ENCODE measurements at places on chromosomes 7 and 10.

GRCh38 chr7:48426966-48427555, 255.8 kb downstream of the ABCA13 start:
- no peak for DNase-seq

DNA sequence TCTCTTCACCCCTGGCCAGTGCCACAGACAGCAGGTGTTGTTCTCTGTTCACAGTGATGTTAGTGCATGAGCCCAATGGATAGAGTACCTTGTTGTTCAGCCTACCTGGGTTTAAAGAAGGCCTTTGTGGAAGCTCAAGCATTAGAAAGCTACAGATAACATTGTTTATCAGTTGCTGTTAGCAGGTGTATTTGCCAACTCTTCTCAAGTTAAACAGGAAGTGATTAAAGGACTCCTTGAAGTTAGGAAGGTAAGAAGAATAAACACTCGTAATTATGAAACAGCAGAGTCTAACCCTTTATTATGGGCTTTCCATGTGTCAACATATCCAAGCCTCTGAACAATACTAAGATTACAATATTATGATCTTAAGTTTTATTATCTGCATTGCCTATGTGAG, 25.9 kb downstream of the RGR start:
- DNase-seq, result no peak

DNA sequence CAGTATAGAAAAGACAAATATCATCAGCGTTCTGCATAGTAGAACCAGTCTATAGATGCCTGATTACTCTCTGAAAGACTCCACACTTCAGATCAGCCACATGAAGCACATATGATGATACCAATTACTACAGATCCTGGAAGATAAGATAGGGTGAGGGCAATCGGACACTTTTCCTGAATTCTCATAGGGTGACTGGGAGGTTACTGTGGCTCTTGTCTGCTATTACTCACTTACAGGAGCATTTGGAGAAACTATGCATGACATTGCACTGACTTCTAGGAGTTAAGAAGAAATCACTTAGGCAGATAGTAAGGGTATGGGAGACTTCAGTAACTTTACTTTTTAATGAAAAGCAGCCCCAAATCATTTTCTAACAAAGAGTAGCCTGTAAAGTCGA, 1140.9 kb downstream of the XPNPEP1 start:
- DNase-seq, result no peak

DNA sequence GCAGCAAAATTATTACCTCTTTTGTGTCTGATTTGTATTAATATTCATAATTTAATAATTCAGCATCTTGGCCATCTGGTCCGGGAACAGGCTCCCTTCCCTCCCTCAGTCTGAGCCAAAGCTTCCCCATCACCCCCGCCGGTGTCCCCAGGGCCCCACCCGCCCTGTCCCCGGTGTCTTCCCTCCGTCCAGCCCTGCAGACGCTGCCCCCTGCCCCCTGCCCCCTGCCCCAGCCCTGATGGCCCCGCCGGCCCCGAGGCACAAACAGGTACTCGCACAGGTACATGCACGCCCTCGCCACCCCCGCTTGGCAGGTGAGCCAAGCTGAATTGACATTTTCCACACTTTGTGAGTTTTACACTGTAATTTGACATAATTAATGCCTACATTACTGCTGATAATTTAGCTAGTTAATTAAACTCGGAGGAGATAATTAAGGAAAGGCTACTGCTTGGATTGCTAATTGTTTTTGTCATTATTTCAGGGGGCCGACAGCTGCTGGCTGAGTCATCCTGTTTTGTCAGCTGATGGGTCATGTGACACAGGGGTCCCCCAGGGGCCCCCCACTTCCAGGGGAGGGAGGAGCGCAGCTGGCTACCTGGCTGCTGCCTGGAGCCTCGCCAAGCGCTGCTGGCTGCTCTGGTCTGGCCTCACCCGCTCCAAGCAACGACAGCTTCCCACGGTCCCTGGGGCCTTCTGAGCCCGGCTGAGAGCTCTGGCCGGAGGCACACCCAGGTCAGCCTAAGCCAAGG, 36.6 kb downstream of the MICALL2 start:
- no peak for DNase-seq

DNA sequence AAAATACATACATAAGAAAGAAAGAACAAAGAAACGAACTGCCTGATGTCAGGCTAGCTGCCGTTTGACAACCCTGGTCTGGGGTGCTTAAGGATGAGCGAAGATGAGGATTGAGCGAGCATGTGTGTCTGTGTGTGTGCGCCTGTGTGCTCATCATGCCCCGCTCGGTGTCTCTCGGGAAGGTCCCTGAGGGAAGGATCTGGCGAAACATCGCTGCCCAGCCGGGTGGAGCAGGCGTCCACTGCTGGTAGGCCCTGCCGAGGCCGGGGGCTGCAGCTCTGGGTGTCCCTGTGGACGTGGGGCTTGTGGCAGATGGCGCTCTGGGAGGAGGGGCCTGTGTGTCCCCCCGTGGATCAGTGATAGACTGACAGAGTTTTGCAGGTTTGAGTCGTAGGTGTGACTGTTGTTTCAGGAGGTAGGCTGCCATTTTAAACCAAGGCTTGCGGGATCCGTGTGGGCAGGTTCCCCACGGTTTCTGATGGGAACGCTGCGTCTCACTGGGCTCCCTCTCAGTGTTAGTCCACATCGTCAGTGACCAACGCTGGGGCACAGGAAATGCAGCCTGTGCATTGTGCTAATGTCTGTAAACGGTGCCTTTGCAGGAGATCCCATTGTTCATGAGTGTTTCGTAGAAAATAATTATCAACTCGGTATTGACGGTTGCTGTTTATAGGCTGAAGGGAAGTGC, 5.9 kb upstream of the SUN1 start:
- DNase-seq, result no peak

DNA sequence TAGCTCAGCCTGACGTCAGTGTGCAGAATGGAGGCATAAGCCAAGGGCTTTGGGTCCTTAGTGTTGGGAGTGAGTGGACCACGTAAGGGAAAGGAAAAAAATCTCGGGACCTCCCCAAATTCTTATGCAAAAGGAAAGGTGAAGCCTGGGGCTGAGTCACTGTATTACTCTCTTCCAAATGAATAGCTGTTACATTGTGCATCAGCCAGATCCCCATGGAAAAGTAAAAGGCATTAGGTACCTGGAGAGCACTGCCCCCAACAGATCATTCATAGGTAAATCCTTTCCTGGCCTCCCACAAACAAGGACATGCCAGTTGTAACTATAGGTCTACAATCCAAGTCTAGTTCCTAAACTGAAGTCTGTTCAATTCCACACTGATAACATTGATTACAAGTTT, 170.5 kb downstream of the C1GALT1 start:
- DNase-seq, result no peak

DNA sequence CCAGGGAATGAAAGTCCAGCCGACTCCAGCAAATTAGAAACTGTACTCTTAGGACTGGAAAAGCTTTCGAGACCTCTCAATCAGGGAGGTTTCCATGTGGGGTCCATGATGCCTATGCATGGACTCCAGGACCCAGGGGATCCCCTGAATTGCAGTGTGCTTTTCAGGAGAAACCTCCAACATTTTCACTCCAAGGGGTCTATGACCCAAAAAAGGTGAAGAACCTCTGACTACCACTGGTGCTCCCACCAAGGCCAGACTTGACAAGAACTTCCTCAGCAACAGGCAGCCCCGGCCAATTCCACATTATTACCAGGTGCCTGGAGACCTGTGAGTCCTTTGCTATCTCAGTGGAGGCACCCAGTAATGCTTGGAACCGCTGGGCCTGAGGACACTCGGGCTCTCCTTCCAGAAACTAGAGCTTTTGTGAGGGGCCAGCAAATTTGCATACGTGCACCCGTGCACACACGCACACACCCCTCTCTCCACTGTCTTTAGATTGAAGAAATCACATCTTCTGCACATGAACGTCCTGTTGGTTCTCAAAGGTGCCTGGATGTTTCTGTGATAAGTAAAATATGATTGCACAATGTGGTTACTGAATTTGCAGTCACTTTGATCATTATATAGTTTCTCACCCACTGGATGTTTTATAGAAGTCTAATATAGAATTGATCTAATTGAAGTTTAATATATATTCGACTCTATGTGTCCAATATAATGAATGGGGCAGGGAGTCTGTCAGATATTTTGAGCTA, 54.7 kb downstream of the SYPL1 start:
- no peak for DNase-seq

GRCh38 chr10:13608246-13608853, 21.6 kb downstream of the PRPF18 start:
- no peak for DNase-seq

GRCh38 chr7:143389316-143390103, 8.4 kb downstream of the ZYX start:
- DNase-seq, result no peak

GRCh38 chr7:33185786-33186185, 56.4 kb downstream of the BBS9 start:
- no peak for DNase-seq

DNA sequence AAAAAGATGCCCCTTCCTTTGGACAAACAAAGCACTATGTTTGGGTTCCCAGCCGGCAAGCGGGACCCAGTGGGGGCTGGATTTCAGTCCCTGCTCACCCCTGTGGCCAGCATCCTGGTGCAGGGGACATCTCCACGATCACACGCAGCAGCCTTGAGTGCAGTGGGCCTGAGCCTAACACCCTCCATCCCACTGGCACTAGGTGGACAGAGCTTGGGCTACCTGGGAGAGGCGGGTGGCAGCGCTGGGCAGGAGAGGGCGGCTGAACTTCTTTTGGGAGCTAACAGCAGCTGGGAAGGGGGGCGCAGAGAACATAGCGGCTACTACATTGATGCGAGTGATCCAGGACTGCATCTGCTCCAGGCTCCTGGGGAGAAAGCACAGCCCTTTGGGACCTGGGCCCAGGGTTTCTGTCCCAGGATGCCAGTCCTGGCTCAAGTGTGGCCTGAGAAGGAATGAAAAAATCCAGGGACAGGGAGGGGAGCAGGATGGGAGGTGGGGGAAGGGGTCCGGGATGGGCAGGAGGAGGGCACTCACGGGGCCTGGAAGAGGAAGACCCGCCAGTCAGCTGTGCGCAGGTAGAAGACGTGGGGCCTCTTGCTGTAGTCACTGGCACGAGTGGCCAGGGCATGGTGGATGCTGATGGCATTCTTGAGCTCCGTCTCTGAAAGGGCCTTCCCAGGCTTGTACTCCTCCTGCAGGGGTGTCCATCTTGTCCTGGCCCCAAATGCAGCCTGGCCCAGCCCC, 9.0 kb downstream of the NFKB2 start:
- no peak for DNase-seq

DNA sequence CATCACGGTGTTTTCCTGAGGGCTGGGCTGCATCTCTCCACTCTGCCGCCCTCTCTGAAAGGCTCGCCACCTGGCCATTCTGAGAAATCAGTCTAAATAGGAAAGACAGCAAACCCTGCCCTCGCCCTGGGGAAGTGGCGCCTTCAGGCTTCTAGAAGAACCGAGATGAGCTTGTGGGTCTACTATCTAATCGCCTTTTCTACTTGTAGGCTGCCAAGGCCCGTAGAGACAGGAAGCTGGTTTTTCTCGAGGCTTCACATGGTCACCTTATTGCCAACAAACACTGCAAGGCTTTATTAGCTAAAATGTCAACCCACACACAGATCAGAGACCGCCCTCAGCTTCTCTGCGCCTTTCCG, 21.4 kb downstream of the LAT2 start:
- DNase-seq, result no peak

GRCh38 chr10:90062786-90063185, 361.4 kb downstream of the KIF20B start:
- no peak for DNase-seq

- DNase-seq, result no peak
Observed at GRCh38 chr10:17088118-17088806, 41.3 kb downstream of the CUBN start.

- peak; percentile 69 for DNase-seq
Observed at GRCh38 chr7:130960208-130960988, 226.4 kb upstream of the KLF14 start.

DNA sequence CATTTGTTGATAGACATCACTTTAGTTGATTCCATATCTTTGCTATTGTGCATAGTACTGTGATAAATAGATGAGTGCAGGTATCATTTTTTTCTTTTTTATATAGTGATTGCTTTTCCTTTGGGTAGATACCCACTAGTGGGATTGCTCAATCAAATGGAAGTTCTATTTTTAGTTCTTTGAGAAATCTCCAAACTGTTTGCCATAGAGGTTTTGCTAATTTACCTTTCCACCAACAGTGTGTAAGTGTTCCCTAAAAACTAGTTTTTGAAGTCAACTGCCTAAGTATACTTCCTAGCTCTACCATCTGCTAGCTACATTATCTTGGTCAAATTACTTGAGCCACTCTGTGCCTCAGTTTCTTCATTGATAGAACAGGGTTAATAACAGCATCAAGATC, 31.5 kb upstream of the RSBN1L start:
- no peak for DNase-seq

- DNase-seq, result no peak
Observed at GRCh38 chr10:97782455-97783228, 10.8 kb upstream of the SFRP5 start.

DNA sequence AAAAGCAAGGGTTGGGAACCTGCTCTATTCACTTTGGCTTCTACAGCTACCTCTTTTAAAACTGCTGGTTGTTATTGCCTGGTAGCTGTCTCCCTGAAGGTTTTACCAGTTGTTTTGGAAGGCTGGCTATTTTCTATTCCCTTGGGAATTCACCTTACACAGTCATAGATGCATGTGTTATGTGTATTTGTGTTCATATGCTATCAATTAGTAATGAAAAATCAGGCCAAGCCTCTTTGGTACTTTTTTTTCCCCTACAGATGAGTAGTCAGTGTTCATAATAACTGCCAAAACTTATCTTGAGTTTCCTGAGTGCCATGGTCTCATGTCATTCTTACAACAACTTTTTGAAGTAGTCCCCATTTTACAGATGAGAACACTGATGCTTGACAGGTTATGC, 738.0 kb upstream of the GALNT17 start:
- DNase-seq, result no peak

GRCh38 chr7:90661290-90662151, 65.4 kb downstream of the CDK14 start:
- no peak for DNase-seq

GRCh38 chr10:43226441-43226840, 40.4 kb downstream of the RASGEF1A start:
- no peak for DNase-seq

GRCh38 chr7:880450-880849, 4.1 kb downstream of the GET4 start:
- DNase-seq, result no peak

GRCh38 chr10:7378602-7379403, 32.0 kb downstream of the SFMBT2 start:
- DNase-seq, result no peak

GRCh38 chr7:74104702-74105101, 21.1 kb downstream of the LIMK1 start:
- no peak for DNase-seq

DNA sequence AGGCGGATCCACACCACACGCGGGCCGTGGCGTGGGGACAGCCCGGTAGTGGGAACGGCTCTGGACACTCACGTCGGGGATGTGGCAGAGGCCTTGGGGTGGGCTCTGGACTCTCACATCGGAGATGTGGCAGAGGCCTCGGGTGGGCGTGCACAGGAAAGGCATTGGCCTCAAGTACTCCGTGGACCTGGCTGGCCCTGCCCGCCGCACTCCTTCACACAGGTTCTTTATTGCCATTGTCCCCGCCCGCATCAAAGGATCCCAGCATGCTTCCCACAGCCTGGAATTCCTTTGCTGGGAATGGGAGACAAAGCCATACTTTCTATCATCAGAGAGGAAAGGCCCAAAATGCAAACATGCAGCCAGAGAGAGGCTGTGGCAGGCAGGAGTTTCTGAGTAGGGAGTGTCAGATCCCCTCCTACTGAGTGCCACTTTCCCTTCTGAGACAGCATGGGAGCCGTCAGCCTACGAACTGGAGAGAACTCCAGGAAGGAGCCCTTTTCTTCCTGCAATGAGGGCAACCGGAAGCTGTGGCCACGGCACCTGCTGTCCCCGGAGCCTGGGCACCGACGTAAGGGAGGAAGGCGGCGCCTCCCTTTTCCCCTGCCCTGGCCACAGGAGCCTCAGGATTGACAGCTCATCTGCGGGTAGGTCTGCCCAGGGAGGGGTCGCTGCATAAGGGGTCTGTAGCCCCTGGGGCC, 51.5 kb downstream of the RBM17 start:
- DNase-seq, result no peak
